Amniotic stem cell (primary cell): ENCODE measurements at places on chromosomes 1 and 21.

- no peak for DNase-seq
Measured at GRCh38 chr1:182935716-182936115, 17.2 kb downstream of the SHCBP1L start.

- DNase-seq = no peak
Measured at GRCh38 chr1:202645097-202645476, 65.2 kb downstream of the SYT2 start.

- DNase-seq = no peak
Measured at GRCh38 chr1:160987359-160988050, 32.9 kb upstream of the ITLN2 start.

DNA sequence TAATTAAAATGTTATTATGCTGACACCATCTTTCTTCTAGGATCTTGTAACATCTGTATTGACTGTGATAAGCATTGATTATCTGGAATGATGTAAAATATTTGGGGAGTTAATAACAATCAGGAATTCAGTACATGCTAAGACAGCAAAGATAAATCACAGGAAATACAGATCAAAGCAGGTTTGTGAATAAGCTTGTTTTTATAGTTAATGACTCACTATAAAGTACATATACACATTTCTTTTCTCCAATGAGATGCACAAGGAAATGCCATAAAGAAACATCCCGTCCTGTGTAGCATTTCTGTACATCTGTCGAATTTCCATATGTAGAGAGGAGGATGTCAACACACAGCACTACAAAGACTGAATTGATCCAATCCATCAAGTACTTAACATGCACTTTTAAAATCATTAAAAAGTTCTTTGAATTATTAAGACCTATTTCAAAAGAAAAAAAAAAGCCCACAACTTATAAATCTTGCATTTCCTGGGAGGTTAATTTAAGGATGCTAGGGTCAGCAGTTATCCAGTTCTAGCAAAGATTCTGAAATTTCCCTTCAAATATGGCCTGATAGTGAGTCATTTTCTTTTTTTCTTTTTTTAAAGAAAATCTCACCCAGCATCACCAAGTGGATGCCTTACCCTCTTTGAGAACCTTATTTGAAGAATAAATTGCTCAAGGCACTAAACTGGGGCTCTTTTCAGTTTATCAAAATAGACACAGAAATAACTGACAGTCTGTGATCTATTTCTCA lies 243.2 kb upstream of the NR5A2 start:
- DNase-seq = no peak

DNA sequence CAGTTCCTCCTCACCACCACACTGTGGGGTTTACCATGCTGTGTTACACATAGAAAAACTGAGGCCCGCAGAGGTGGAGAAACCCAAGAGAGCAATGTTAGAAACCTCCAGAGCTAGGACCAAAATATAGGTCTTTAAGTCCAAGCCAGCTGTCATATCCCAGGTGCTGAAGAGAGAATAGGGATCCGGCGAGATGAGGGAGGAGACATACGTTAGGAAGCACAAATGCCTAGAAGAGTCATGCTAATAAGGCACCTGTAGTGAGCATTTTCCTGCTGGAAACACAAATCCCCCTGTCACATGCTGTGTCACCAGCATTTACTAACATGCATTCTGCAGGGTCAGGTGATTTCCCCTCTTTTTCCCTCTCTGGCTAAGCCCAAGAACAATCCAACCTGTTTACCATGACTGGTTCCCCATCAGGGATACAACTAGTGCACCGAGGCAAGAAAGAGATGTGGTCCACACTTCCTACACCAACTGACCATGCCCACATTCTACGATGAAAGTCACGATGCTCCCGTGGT lies 168.6 kb upstream of the CAMK1G start:
- no peak for DNase-seq

- DNase-seq = no peak
Measured at GRCh38 chr1:205610901-205611466, 20.8 kb downstream of the ELK4 start.

DNA sequence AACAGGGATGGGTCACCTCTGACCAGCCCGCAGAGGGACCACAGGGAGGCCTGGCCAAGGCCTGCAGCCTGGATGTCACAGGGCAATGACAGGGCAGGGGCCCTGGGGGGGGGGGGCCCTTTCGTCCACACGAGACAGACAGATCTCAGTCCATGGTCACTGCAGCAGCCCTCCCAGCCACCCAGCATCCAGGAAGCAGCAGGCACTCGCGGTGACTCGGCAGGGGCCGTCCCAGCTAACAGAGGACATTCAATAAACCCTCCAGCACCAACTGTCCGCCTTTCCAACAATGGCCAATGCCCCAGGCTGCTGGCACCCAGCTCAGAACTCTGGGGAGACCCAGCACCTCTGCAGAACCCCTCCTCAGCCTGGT lies 32.9 kb downstream of the MEGF6 start:
- no peak for DNase-seq

DNA sequence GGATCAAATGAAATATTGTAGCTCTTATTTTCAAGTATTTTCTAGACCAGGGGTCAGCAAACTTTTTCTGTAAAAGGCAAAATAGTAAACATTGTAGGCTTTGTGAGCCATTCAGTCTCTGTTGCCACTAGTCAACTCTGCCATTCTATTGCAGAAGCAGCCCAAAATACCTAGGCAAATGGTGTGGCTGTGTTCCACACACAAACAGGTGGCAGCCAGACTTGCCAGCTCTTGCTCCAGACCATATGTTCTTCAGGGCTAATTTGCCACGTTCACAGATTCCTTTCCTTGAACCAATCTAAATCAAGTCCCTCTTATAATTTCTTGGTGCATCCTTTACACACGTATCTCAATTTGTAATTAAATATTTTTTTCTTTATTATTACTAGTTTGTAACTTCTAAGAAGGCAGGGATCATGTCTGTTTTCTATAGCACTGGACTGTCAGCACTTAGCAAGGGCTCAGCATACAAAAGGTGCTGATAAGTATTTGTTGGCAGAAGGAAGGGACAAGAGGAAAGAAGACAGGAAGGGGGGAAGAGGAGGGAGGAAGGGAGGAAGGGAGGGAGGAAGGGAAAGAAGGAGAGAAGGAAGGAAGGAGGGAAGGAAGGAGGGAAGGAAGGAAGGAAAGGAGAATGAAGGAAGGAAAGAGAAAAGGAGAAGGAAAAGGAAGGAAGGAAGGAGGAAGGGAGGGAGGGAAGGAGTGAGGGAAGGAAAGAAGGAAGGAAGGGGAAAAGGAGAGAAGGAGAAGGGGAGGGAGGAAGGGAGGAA lies 106.5 kb upstream of the EDEM3 start:
- no peak for DNase-seq

GRCh38 chr1:150487763-150488115 lies 520 bp downstream of the TARS2 start:
- no peak for DNase-seq

GRCh38 chr1:44481701-44482100 lies 76.6 kb downstream of the RNF220 start:
- no peak for DNase-seq

- no peak for DNase-seq
Measured at GRCh38 chr1:192884241-192884640, 75.4 kb downstream of the RGS2 start.

DNA sequence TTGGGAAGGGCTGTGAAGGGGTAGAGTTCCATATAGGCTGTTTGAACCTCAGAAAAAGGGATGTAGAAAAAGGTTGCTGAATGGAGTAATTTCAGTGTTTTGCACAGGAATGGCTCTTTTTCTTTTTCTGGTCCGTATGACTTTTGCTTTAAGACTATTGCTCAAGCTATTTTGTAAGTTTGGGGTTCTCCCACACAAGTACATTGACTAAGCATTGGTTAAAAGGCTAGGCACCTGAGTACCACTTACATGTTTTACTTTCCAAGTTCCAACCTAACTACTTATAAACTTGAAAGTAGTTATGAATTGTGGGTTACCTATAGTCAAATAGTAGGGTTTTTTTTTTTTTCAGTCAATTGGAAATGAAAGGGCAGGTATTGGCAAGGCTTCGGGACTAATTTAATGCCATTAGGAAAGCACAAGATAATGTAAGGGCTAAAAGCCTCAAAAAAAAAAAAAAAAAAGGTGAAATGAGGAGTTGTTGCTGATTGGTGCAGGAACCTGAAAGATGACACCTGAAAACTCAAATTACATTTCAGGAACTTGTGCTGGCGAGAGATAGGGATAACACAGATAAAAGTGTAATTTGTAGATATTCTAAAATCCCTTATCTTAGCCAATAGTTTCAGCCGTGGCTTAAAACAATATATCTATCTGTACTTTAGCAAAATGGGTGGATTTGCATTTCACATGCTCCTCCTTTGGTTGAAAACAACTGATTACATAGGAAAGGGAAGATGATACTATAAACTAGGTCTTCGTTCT lies 209.5 kb downstream of the RPS6KC1 start:
- no peak for DNase-seq

DNA sequence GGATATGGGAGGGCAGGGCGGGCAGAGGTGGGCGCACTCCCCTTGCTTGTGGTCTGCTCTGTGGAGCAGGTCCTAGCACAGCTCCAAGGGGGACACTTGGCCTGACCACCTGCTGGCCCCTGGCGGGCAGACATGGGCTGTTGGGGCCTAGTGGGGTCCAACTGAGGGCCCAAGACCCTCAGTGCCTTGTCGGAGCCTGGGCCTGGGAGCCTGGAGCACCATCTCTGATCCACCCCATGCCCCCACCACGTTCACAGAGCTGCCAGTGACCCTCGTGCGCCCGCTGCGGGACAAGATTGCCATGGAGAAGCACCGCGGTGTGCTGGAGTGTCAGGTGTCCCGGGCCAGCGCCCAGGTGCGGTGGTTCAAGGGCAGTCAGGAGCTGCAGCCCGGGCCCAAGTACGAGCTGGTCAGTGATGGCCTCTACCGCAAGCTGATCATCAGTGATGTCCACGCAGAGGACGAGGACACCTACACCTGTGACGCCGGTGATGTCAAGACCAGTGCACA lies 70.6 kb downstream of the OBSCN start:
- no peak for DNase-seq

DNA sequence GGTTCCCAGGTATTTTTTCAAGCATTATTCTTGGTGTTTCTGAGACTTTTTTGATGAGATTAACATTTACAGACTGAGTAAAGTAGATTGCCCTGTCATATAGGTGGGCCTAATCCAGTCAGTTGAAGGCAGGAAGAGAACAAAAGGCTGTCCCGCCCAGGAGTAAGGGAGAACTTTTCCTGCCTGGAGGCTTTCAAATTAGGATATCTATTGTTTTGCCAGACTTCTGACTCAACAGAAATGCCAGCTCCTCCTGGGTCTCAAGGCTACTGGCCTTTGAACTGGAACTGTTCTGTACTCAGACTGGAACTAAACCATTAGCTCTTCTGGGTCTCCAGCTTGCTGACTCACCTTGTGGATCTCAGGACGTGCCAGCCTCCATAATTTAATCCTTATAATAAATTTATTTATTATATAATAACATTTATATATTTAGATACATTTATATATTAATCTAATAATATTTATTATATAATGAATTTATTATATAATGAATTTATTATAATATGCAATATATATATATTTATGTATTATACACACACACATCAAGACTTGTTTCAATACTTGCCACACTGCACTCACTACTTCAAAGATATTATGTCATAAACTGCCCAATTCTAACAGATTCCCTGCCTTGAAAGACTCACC lies 510.8 kb upstream of the B3GALT2 start:
- no peak for DNase-seq

- no peak for DNase-seq
Measured at GRCh38 chr1:231814521-231814920, 187.9 kb downstream of the DISC1 start.

- DNase-seq = no peak
Measured at GRCh38 chr1:65866439-65866838, 73.7 kb downstream of the PDE4B start.

DNA sequence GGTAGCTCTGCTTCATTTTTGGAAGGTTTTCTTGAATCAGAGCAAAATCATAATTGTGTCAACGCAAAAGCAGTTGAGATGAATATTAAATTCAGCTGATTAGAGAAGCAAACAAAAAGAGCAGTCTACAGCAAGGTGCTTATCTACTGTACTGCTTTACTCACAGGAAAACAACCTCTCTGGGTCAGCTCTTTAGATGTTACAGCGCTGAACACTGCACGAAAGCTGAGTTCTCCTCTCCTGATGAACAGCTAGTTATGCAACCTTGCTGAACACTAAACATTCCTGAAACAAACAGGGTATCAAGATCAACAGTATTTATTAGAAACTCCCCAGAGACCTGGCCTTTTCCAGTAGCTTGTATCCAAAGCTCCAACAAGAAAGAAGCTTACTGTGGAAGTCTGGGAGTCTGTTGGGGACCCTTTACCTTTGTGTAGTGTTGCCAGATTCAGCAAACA lies 41.3 kb downstream of the TBCE start:
- DNase-seq = no peak

- DNase-seq = no peak
Measured at GRCh38 chr1:24154215-24154614, 11.3 kb upstream of the IL22RA1 start.

DNA sequence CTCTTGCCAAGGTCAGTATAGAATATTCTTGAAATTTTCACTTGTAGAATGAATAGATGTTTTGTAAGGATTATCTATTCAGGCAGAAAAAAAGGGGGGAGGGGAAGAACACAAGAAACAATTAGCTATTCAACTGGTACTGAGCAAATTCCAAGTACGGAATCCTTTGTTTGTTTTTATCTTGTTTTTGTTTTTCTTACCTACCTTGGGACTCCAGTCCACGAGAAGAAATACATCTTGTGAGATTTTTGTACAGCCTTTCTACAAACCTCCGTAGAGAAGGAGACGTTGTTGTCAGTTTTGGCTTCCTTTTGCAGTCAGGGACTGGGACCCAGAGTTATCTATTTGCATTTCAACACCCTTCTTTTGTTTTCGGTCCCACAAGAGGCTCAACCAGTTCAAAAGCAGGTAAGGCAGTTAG lies 36.0 kb downstream of the ZNF281 start:
- no peak for DNase-seq

DNA sequence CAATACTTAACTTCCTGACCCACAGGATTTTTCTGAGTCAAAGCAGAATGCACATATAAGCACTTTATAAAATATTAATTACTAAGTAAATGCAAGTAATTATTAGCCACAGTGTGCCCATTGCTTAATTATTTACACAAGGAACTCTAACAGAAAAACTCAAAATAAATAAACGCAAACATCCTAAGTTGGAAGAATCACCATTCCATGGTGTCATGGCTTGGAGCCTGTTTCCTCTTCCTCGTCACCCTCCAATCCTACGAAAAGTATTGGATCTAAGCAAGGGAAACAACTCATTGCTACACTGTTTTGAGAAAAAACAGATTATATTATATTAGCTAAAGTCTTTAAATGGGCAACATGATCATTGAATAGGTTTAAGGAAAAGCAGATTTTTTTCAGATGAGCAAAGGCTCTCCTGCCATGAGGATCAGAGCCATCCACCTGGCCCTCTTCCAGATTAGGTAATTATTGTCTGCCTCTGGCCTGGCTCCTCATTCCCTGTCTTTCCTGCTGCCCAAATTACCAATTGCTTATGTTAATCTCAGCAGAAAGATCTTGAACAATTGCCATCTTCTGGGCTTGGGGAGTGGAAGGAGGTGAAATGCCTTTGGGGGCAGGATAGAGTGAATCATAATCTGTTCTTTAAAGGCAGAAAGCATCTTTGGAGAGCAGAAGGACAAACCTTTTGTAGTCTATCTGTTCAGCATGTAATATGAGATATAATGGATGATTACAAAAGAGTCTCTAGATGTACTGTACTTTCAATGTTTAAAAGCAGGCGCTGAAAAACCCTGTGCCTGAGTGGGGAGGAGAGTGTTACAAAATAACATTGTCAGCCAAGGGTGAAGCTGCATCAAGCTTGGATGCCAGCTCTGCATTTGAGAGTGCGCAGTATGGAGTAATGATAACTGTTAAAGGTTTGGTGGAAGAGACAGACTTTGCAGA lies 121.2 kb downstream of the DUSP10 start:
- DNase-seq = no peak

- no peak for DNase-seq
Measured at GRCh38 chr1:182770232-182770631, 19.3 kb upstream of the NPL start.

GRCh38 chr1:92691925-92692324 lies 93.0 kb downstream of the EVI5 start:
- DNase-seq = no peak
